AG04450 (cell line): ENCODE measurements at places on chromosomes 13 and 19.

GRCh38 chr13:35723053-35723461 is 246.6 kb upstream of the MAB21L1 start:
- no peak for DNase-seq

DNA sequence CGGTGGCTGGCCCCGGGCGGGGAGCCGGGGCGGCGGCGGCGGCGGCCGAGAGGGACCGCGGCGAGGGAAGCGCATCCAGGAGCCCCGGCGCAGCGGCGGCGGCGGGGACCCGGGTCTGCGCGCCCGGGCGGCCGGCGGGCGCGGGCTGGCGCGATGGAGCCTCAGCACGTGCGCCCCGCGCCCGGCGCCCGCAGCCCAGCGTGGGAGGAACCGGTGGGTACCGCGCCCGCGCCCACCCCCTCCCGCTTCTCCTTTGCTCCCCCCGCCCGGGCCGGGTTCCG is 7.8 kb upstream of the DGKH start:
- DNase-seq = no peak

DNA sequence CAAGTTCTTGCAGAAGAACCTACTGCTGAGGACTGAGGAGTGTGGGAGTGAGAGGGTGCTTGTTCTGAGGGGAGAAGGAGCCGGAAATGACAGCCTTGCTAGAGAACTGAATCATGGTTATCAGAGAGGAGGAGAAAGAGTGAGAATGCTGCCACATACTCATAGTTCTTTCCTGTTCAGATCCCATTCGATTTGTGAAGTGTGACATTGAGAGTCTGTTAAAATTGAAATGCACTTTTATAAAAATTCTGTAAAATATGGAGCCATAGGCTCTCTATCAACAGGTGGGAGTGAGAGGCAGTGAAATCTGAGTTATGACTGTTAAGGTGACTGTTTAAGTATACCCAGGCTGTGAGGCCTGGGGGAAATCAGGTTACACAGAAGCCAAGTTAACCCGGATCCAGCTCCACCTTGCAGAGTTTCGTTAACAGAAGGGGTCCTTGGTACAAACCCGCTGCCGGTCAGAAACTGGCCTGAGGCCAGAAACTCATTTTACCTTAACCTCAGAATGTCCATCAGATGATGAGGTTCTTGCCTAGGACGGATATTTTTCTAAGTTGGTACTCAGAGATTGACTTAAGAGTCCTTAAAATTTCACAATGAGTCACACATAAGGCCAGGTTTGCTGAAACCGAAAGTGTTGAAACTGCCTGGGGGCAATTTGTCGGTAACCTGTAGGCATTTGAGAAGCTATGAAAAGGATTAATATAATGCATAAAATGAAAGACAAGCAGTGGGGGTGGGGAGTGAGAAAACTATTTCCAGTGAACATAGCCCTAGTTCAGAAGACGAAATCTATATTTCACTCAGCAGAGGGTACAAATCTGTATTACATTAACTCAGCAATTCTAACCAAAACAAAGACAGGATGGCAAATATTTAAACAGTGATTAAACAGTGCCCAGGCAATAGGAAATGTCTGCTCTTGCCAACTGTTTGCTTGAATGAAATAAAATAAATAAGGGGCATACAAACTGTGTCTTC is 350.5 kb downstream of the KCNRG start:
- no peak for DNase-seq

DNA sequence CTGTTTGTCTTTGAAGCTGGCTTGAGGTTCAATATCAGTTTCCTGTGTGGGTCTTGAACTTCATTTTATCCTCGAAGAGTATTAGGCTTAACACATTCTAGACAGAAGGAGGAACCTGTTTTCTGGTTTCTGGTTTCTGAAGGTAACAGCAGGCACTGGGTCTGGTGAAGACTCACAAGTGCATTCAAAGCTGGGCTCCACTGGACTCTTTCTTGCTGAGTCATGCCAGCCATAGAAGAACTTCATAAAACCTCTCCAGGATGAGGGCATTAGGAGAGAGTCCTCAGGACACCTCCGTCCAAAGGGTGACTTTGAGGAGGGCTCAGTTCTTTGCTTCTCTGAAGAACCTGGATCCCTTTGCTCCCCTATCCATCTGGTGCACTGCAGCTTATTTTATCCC is 668.6 kb upstream of the SLC10A2 start:
- no peak for DNase-seq

- DNase-seq = no peak
Observed at GRCh38 chr13:25069911-25070310, 26.0 kb upstream of the PABPC3 start.

- no peak for DNase-seq
Observed at GRCh38 chr19:42037649-42038048, 32.4 kb downstream of the GRIK5 start.

- peak; percentile 55 for DNase-seq
Observed at GRCh38 chr13:104008541-104009435, 942.6 kb upstream of the SLC10A2 start.

- DNase-seq = no peak
Observed at GRCh38 chr13:36919833-36920615, at the start of gene SMAD9. Gene SMAD9 (minus strand): TSS chr13:36920238. CDS start chr13:36879689, 40,549 bp downstream.

DNA sequence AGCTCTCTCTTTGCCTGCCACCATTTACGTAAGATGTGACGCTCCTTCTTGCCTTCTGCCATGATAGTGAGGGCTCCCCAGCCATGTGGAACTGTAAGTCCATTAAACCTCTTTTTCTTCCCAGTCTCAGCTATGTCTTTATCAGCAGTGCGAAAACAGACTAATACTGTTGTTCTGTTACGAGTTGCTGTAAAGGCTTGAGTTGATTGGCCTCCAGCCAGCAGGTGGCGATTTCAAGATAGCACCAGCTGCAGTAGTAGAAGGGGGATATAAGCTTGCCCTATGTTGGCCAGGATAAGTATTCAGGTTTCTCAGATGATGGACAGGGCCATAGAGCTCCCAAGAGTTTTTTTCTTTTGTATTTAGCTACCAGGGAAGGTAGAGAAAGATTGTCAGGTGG is 385.5 kb downstream of the MZT1 start:
- DNase-seq = no peak

GRCh38 chr13:28449826-28450773 is 44.8 kb downstream of the FLT1 start:
- no peak for DNase-seq

DNA sequence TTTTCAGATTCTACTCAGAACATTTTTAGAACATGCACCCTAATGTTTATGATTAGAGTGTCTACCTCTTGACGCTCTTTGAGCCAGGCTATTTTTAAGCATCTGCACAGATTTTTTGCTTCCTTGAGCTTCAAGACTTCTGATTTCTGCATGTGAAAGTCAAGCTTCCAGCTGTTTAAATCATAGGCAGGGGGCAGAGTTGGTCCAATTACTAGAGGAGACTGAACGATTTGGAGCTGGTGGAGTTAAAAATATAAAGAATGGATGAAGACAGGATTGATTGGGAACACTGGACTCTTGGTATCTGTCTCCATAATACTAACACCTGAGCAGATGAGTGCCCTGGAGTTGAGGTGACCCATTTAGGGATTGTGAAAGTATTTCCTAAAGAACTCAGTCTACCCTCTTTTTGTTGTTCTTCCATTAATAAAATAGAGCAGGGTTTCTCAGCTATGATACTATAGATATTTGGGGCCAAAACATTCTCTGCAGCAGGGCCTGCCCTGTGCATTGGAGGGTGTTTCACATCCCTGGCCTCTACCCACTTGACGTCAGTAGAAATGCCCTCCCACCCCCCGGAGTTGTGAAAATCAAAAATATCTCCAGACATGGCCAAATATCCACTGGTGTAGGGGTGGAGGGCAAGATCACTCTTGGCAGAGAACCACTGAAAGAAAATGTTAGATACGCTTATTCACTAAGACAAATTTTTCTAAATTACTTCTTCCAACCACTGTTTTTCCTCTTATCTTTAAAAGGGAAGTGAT is 160.1 kb downstream of the COG6 start:
- no peak for DNase-seq

DNA sequence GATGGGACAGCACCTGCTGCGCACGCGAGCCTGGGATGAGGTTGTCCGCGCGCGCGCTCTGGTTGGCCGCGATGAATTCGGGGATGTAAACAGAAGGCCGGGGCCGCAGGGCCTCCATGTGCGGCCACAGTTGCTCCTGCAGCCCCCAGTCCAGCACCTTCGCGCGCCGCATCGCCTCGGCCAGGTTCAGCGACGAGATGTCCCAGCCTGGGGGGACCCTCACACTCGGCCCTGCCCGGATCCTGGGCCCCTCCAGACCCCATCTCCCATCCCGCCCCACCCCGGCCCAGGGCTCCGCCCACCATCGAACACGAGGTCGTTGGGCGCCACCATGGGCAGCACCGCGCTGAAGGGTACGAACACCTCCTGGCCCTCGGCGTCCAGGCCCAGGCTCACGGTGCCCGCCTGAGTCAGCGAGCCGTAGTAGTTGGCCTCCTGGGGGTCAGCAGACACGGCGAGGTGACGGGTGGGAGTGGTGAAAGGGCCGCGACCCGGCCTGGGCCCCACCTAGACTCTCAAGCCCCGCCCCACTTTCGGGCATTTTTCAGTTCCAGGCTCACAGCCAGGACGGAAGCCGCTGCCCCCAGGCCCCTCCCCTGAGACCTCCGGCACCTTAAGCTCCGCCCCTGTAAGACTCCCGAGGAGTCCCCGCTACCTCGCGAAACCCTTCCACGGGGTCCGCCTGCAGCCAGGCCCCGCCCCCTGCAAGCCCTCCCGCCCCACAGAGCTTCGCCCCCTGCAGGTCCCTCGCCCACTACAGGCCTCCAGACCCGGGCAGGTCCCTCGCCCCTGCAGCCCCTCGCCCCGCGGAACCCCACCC is 1.1 kb downstream of the ISYNA1 start:
- DNase-seq = no peak

GRCh38 chr19:13240312-13241022 is 90.3 kb downstream of the IER2 start:
- no peak for DNase-seq

GRCh38 chr19:44752123-44752815 is 3.8 kb downstream of the BCL3 start:
- DNase-seq = no peak

DNA sequence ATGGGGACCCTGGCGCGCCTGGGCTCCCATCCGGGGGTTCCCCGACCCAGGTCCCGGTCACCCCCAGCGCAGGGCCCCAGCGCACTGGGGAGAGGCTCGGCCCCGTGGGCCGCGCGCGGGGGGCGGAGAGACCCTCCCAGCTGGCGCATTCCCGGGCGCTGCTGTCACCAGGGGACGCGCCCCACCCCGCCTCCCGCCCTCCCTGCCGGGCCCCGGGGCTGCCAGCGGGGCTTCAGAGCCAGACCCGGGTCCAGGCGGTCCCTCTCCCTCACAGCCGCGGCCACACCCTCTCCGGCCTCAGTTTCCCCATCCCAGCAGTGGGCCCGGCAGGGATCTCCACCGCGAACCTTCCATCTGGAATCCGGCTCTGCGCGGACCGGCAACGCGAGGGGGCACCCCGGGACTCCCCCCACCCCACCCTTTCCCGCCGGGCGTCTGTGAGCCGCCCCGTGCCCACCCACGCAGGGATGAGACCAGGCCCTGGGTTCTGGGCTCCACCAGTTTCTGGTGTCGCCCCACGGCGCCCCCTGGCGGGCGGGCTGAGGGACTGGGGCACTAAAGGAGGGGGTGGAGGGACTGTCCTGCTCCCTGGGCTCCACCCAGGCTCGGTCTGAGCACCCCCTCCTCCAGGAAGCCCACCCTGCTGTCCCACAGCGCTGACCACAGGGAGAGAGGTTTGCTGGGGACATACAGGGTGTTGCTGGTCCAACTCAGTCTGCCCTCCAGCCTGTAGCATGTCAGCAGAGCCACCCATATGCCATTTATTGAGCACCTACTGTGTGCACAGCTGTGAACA is 878 bp upstream of the ADAMTSL5 start:
- DNase-seq = no peak

- DNase-seq = no peak
Observed at GRCh38 chr19:4075373-4075772, 8.7 kb upstream of the ZBTB7A start.

DNA sequence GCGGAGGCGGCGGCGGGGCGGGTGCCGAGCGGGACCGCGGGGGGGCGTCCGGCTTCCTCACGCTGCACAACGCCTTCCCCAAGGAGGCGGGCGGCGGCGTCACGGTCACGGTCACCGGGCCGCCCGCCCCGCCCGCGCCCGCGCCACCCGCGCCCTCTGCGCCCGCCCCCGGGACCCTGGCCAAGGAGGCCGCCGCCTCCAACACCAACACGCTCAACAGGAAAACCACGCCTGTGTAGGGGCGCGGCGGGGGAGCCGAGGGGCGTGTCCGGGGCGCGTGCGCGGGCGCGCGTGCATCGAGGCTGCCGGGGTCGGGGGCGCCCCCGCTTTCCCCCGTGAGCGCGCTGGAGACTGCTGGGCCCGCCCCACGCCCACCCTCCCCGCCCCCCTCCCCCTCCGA is 8.8 kb upstream of the CACNG6 start:
- no peak for DNase-seq

GRCh38 chr19:28546148-28546685 is 666.7 kb downstream of the UQCRFS1 start:
- DNase-seq = no peak

DNA sequence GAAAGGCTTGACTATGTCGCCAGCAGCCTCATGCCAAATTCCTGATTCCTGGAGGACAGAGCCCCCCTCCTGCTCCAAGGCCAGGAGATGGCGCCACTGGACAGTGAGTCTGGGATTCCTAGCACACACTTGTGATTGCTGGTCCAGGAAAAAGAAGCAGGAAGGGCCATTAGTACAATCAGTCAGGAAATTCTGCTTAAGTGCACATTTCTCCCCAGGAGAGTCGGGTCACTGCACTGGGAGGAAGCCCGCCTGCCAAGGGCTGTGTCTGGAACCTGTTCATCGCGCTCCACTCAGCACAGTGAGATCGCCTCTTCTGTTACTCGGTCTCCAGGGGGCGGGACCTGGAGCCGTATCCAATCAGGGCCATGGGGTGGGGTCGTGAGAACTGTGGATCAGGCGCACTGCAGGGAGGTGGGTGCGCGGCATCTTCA is 65.1 kb downstream of the ZNF823 start:
- DNase-seq = no peak

DNA sequence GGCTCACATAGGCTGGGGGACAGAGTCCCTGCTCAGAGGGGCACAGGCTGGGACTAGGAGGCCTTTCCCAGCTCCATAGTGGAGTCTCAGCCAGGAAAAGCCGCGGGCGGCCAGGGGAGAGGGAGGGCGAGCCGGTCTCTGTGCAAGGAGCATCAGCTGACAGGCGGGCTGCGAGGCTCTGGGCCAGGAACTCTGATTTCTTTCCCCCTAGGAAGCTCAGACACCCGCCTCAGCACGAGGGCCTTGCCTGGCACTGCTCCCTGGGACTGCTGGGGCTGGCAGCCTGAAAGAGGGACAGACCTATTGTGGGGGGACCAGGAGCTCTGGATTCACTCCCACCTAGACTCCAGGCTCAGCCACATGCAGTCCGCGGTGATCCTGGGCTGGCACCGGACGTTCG is 2.2 kb upstream of the PLK5 start:
- DNase-seq = no peak

GRCh38 chr13:24161980-24162525 is 1.5 kb downstream of the SPATA13 start:
- DNase-seq = no peak
